Stimulated activated CD4-positive, alpha-beta T cell treated with anti-CD3 and anti-CD28 coated beads, Interleukin-2, amount 100 ng/mL, for 24 hours (primary cell): ENCODE measurements at places on chromosomes 5 and 9.
A peak's percentile ranks its signal among the peaks of the same experiment; 100 is the strongest.

GRCh38 chr5:170113522-170113900 is 7.8 kb downstream of the FOXI1 start:
- no peak for DNase-seq

DNA sequence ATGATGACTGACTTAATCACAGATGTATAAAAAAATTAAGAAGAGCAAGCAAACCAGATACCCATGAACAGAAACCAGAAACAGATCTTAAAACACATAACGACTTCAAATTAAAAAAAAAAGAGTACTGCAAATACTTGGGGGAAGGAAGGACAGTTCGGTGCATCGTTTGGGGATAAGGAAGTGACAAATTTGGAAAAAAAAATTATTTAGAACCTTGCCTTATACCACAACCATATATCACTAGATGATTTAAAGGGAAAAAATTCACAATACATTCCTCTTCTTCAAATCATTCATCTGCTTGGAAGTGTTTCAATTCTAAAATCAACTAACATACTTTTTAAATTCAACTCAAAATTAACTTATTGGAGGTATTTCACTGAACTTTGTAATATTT is 1038.6 kb upstream of the DMAC1 start:
- no peak for DNase-seq

DNA sequence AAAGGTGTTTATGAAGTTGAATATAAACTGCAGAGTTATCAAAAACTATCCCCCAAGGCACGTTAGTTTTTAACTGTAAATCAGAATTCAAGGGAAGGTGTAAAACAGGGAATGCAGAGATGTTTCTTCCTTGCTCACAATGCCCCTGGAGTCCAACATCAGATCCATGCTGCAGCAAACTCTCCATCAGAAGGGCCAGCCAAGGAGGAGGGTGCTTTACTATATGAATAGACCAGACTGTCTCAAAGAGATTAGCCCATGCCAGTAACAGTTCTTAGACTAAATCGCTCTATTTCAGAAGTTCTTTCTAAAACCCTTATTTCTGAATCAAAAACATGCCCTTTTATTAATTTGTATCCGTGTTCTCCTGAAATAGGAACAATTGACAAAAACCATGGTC is 362.8 kb upstream of the RPS23 start:
- DNase-seq = no peak

DNA sequence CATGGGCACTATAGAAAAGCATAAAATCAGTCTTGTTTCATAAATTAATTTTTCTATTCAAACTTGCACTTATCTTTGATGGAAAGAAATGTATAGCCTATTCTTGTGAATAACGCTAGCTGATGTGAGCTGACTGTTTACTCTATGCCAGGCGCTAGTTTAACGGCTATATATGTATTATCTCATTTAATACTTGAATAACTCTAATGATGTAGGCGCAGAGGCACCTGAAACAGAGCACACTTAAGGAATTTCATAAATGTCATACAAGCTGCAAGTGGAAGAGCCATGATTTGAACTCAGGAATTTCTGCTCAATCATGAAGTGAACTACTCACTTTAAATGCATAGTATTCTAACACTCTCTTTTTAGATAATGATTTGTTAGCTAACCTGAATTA is 551.8 kb downstream of the PDE4D start:
- DNase-seq = no peak

GRCh38 chr9:126664900-126665643 is 51.3 kb downstream of the LMX1B start:
- DNase-seq = no peak

DNA sequence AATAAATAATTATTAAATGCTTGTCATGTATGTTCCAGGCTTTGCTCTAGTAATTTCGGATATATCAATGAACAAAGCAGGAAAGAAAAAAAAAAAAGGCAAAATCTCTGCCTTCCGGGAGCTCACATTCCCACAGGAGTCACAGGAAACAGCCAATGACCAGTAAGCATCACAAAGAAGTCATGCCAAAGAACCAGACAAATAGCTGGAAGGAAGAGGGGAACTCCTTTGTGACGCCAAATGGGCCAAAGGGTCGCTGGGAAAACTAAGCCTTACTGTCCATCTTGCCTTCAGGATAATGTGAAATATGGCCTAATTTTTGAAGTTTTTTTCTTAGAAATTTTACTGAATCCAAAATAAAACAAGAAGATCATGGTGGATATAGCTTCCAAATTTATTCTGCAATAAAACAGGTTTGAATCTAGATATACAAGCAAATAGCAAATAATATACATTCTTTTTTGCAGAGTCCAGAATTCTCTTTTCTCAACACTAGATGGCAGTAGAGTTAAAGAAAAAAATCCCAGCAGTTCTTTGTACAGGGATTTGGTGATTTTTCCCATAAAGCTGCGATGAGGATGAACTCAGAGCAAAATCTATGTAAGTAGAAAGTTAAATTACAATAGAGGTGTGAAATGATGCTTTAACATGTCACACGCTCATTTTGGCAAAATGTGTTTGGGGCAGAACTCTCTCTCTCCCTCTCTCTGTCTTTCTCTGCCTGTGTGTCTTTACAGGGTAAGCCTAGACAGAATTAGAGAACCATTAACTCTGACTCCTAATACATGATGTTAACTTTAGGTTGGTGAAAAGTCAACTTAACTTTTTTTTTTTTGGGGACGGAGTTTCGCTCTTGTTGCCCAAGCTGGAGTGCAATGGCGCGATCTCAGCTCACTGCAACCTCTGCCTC is 60.0 kb upstream of the TUT7 start:
- no peak for DNase-seq

DNA sequence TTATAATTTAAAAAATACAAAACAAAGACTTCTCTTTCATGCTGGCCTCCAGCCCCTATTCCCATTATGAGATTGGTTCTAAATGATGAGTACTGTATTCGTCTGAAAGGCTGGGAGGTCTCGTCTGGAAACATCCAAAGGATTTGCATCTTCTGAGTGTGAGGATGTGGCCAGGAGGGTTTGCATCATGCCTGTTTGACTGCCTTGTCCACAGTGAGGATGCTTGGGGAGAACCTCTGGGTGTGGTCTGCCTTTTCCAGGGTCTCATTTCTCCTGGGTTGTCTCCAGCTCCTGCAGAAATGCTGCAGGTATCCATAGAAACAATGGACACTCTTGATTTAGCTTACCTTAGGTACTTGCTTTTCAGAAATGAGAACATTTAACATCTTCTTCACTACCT is 26.4 kb upstream of the CXCL14 start:
- DNase-seq = no peak

DNA sequence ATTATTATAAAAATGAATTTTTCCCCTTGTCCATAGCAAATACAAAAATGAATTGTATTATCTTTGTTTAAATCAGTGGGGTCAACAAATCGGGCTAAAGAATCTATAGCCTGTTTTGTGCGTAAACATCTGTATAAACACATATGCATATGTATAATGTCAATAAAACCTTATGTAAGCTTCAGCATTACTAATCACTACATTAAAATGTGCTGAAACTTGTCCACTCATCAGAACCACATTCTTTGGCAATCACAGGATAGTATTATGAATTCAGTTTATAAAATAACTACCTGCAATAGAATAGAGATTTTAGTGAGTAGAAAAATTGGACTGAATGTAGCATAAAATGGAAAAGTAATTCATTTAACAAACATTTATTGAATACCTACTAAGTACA is 30.6 kb downstream of the RGMB start:
- no peak for DNase-seq

DNA sequence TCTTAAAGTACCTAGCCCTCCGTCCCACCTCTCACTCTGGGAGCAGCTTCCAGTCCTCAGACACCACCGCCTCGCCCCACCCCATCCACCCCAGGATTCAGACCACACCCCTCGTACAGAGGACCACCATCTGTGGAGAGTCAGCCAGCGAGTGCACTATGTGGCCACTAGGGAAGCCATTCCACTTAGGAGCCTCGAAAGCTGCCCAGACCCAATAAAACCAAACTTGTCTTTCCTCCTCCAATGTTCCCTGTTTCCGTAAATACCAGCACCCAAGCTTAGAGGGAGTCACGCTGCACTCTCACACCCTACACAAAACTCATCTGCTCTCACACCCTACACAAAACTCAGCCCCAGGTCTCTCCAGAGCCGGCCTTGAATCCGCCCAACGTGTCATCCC is 1.9 kb downstream of the GCNT4 start:
- peak; percentile 23 for DNase-seq

DNA sequence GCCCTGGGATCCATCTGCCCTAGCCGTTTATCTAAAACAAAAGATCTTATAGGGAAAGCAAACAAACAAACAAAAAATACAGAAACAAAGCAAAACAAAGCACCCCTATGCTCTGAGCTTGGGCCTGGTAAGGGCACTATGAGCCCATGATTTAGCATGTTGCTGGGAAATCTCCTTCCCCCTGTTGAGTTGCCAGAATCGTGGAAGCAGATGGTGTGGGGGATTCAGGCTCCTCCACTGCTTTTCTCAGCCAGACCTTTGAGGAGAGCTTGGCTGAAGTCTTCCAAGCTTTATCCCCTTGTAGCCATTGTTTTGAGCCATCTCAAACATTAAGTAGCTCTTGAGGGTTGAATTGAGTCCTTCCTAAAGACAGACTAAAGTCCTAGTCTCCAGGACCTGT is 29.9 kb downstream of the TMC1 start:
- DNase-seq = no peak

GRCh38 chr5:89036166-89036565 is 153.2 kb upstream of the MEF2C start:
- no peak for DNase-seq
